ENCODE measurements at places on chromosomes 1 and 21.

DNA sequence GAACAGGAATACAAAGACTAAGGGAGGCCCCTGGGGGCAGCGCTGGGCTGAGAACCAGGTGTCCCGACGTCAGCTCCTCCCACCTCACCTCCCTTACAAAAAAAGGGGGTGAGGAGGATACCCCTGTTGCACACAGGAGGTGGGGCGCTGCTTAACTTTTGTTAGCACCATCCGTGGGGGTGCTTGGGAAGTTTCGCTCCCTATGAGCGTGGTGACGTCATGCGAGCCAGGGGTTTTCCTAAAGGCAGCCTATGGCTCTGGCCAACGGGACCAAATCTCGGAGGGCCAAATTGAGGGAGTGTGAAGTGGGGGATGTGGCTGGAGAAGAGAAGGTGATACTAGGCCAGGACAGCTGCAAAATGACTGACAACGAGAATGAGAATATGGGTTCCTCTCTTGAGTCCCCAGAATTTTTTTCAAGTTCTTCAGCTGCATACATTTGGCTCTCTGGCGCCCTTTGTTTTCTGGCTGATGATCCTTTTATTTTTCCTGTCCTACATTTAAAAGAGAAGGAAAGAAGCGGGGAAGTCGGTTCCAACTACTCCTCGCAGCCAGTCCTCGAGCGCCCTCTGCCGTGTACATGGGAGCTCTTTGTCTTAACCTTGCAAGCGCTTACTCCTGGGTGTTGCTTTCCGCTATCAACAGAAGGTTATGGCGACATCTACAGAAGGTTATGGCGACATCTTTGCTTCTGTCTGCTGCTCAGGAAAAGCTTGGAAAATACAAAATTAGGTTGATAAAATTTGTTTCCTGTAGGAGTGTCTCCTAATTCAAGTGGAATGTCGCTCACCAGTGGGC is 48.0 kb upstream of the ZC3H11B start:
- peak; percentile 82 for DNase-seq

DNA sequence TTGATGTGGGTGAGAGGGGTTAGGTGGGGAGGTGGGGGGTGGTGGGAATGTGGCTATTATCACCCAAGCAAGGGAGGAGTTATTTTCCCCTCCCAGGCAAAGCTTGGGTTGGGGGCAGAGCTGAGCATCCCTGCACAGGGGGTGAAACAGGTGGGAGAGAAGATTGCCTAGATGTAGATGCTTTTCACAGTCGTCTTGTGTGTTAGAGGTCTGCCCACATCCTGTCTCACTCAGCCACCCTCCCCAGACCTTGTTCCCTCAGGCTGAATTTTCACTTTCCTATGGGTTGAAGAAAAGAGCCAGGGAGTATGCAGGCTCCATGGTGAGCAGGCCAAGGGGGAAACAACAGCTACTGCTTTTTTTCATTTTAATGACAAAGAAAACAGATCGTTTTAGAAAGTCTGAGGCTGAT is 223.5 kb downstream of the KIF26B start:
- no peak for DNase-seq

DNA sequence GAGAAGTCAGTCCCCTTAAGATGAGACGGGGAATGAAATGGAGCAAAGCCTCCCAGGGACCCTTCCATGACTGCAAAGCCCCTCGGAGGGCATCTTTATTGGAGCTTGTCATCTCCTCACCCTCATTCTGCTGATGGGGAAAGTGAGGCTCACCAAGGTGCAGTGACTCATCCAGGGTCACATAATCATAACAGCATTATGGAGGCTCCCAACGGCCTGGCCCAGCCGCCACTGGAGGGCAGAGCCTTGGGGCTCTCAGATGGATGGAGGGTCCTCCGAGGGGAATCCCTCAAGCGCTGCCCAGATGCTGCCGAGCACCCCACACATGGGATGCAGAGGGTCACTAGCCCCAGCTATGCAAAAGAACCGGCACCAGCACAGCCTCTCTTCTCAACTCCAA is 18.9 kb downstream of the IFFO2 start:
- DNase-seq: no peak

DNA sequence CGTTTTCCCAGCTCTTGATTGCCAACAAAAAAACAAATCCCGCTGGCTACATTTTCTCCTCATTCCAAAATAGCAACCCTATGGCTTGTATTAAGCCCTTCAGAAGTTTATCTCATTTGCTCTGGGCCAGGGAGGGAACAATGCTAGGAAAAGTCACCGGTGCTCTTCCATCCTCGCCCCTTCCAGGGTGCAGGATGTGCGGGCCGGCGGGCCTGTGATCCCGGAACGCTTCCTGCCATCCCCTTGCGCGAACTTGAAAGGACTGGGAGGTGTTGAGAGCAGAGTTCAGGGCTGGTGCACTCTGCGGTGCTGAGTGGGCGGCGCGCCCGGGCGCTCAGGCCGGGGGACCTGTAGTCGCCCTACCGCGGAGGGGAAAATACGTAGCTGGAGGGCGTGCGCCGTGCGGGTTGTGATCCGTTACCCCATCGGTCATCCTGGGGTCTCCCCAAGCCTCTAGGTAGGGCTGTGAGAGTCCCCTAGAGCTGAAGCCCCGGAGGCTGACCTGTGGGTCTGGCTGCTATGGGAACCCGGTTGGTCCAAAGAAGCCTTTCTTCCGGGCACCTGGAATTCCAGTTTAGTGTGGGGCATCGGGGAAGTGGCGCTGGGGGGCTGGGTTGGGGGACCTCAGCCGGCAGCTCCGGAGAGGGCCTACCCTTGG is 13.1 kb downstream of the NR5A2 start:
- DNase-seq: no peak

DNA sequence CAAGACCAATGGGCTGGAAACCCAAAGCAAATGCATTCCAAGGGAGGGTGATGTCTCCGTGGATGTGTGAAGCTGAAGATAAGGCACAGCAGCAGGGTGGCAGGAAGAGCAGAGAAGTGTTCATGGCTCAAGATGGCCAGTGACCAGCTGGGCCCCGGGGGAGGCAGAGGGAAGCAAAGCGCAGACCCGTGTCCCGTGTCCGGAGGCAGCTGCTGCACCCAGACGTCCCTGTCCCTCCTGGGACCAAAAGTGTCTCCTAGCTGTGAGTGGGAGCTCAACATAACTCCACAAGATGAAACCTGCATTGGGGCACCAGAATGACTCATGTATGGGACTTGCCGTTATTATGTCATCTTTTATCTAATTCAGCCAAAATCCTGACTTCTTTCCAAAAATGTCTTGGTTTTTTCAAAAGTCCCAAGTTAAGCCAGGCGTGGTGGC is 118.2 kb downstream of the RIPK4 start:
- peak; percentile 69 for DNase-seq

DNA sequence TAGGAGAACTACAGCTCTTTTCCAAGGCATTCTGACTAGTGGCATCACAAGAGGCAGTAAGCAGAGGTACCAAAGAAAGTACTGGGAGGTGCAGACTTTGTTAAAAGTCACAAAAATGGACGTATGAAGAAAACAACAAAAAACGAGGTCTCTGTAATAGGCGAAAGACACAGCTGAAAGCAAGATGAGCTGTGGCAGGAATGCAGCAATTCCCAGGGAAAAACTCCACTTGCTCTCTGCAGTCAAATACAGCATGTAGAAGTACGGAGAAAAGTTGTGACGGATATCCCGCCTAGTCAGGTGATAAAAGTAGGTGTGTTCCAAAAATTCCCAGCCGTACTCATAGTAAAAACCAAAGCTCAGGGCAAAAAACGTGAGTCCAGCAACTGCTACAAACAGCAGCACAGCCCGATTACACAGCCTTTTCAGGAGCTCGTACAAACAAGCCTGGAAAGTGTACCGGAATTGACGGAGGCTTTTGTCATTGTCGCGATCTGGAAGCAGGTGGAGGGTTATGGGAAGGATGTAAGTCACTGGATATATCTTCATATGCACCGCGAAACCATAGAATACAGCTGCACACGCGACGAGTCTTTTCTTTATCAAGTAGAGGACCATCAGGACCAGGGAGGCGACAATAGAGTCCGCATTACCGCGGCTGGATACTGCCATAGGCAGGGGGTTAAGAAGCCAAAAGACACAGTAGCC is 979 bp downstream of the PIGM start:
- DNase-seq: no peak

DNA sequence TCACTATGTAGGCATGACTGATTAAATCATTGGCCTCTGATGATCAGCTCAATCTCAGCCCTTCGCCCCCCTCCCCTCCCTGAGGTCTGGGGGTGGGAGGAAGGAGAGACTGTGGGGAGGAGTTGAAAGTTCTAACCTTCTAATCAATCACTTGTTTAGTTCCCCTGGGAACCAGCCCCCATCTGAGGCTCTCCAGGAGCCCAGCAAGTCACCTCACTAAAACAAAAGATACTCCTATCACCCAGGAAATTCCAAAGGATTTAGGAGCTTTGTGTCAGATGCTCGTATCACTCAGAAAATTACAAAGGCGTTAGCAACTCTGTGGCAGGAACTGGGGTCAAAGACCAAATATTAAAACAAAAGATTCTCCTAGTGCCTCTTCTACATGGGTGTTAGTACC is 21.6 kb downstream of the SYF2 start:
- DNase-seq: no peak

GRCh38 chr1:63319046-63320021 is 3.0 kb upstream of the FOXD3 start:
- no peak for DNase-seq

Measured in fibroblast of mammary gland (primary cell).